ENCODE measurements at places on chromosomes 1 and 21.

GRCh38 chr1:99825098-99825497, 25.1 kb upstream of the AGL start:
- no peak for DNase-seq

- DNase-seq, result no peak
These were observed 3.3 kb downstream of the WNT3A start for GRCh38 chr1:228009828-228010775.

DNA sequence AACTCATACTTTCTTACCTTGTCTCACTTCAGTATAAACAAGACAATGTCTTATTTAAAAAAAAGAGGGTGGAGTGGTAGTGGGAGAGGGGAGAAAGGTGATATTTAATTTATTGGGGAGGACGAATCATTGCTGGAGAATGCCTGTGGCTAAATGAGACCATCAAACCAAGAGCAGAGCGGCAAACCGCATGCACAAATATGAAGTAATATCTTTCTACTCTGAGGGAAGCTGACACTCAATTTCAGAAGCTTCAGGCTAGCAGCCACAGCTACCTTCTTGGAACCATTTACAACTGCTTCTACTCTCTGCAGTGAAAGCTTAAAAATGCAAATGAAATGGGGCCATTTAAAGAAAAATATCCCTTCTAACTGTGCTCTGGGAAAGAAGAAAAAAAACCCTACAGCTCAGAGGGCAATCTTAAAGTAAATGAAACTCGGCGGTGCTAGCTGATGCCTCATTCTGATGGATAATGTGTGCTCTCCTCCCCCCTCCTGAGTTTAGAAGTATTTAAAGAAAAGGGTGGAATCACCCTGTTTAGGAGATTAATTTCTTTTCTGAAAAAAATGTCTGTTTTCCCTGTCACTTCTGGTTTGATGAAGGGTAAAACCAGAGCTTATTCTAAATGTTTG, 178.2 kb upstream of the CAMK1G start:
- no peak for DNase-seq

DNA sequence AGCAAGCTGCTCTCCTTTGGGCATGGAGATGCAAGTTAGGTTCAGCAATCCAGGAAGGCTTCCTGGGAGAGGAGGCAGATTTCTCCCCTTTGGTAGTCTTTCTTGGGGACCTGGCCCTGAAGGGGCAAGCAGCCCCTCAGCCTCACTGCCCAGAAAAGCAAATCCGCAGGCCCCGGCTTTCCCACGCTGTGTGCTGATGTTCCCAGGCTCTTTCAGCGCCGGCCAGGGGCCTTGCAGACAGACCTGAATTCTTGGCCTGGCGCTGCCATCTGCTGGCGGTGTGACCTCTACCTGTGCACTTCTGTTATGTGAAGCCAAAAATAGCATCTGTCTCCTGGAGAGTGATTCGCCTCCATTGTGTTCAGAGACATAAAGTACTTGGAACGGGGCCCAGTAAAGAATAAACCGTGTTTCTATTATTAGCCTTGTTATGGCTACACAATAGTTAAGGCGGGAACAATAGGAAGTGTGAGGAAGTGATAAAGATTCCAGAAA, 64.8 kb downstream of the ALPL start:
- DNase-seq, result no peak

- no peak for DNase-seq
These were observed 3.0 kb downstream of the MYOG start for GRCh38 chr1:203082571-203083462.

- no peak for DNase-seq
These were observed 10.0 kb upstream of the OLIG2 start for GRCh38 chr21:33015756-33016155.

- DNase-seq, result no peak
These were observed 117.7 kb downstream of the SLC45A1 start for GRCh38 chr1:8435569-8436071.

DNA sequence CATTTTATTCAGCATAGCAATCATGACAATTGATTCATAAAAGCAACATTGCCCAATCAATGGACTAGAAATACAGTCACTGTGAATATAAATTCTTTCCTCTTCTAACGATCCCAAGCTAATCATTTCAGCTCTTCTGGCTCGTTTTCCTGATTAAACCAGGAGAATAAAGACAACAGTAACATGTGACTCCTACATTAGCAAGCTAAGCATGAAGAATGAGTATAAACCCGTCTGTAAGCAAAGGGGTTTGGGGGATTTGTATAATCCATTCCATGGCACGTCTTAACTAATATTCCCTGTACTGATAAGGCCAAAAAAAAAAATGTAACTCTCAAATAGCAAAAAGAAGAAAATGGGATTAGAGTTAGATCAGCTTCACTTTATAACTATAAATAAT, 21.6 kb downstream of the IRF2BP2 start:
- no peak for DNase-seq
